ENCODE measurements at places on chromosomes 13 and 19.

- no peak for DNase-seq
Measured at GRCh38 chr19:33806434-33806881, 9.8 kb downstream of the KCTD15 start.

GRCh38 chr19:49761625-49762311 lies 1.3 kb downstream of the TSKS start:
- no peak for DNase-seq

DNA sequence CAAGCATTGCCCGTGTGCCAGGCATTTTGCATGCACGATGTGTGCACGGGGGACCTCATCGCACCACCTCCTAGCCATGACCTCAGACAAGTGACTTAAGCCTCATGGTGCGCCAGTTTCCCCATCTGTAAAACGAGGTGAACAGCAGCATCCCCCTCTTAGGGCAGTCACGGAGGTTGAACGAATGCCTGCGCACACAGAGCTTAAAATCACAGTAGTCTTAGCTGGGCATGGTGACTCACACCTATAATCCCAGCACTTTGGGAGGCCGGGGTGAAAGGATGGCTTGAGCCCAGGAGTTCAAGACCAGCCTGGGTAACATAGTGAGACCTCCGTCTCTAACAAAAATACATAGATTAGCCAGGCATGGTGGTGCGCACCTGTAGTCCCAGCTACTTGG lies 48.6 kb downstream of the PIN1 start:
- DNase-seq, result no peak

- no peak for DNase-seq
Measured at GRCh38 chr13:40406405-40407120, 259.9 kb downstream of the FOXO1 start.

- no peak for DNase-seq
Measured at GRCh38 chr13:110713981-110714796, 689 bp downstream of the ING1 start.

DNA sequence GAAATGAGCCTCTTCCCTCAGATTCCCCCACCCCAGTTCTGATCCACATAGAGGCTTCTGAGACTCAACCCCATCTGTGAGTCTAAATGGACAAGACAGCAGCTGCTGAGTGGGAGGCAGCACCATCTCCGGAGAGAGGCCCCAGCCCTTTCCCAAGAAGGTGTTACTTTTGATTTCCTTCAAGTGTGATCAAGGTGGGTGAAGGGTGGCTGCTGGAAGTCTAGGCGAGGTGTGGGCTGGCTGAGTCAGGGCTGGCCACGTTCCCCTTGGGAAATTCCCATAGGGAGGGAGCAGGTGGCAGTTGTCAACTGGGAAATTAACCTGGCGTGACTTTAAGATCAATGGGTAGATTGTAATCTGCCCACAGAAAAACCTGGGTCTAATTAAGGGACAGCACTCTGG lies 148.0 kb downstream of the FOXO1 start:
- no peak for DNase-seq

GRCh38 chr19:33388231-33388724 lies 14.8 kb downstream of the CEBPG start:
- DNase-seq, result no peak

- peak; percentile 3 for DNase-seq
Measured at GRCh38 chr13:33401238-33401637, 115.7 kb upstream of the STARD13 start.

GRCh38 chr13:94315188-94315587 lies 164.3 kb downstream of the DCT start:
- DNase-seq, result no peak

- DNase-seq, result no peak
Measured at GRCh38 chr13:32852526-32852925, 163.7 kb upstream of the KL start.

Data from NCI-H510A treated with DMSO at 0.1 percent for 48 hours (cell line).